NCI-H187 treated with DMSO at 0.1 percent for 48 hours (cell line): ENCODE measurements at places on chromosomes 13 and 19.
A peak's percentile ranks its signal among the peaks of the same experiment; 100 is the strongest.

DNA sequence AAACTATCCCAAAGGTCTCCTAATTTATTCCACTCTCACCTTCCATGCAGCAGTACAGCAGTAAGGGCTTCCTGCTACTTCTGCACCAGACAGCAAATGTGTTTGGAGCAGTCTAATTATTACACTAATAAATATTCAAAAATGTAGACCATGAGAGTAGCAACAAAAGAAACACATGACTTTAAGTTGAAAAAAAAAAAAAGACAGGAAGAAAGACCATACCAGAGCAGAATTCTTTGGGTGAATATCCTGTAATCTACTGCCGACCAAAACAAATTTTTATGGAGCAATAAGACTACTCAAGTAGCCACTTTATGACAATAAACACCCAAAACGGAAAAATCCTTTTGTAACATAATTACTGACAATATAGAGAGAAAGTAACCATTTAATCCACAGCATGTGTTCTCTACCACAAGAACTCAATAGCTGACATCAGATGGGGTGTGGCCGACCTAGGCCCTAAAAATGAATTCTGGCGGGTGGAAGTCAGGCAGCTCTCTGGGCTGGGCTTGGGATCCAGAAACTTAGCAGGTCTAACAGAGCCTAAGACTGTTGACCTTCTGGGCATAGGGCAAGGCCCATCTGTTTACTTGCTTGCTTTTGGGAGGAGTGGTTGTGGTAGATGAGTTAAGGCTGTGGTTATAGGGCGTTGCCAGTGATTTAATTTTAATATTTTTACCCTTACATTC is 4.6 kb downstream of the KLF12 start:
- no peak for DNase-seq

GRCh38 chr13:96075953-96076543 is 13.9 kb upstream of the HS6ST3 start:
- no peak for DNase-seq

- peak; percentile 34 for DNase-seq
Measured at GRCh38 chr13:98385606-98386005, 191.3 kb downstream of the STK24 start.

DNA sequence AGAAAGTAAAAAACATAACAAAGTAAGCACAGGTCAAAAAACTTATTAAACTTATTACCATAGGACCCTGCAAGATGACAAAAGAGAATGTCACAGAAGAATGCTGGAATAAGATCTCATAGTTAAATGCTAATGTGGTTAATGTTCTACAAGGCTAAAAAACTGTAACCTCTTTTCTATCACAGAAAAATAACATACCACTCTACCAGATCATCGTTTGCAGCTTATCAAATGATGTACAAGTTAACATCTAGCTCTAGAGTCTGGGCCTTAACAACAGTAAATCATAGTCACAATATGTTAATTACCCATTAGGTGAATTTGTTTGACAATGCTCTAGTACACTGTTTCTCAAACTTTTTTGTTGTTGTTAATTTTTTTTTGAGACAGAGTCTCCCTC is 53.0 kb downstream of the NUFIP1 start:
- no peak for DNase-seq

GRCh38 chr19:58350001-58350861 is 3.1 kb downstream of the A1BG start:
- no peak for DNase-seq

- no peak for DNase-seq
Measured at GRCh38 chr19:40314656-40315055, 29.5 kb upstream of the AKT2 start.

- no peak for DNase-seq
Measured at GRCh38 chr13:44224450-44225149, 149.0 kb upstream of the SERP2 start.

DNA sequence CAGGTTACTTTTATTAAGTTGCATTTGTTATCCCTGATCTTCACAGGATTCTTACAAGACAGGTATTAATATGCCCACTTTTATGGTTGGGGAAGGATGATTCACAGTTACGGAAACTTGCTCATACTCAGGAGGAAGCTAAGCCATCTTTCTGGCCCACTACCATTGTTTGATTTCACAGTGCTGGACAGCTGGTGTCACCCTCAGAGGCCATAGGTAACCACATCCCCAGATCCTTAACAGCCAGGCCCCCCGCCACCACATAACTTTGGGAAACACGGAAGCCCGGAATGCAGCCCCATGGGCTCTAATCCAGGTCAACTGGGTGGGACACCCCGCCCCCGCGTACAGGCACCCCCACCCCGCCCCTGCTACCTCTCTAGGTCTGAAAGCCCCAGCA is 119.7 kb downstream of the IRS2 start:
- no peak for DNase-seq

DNA sequence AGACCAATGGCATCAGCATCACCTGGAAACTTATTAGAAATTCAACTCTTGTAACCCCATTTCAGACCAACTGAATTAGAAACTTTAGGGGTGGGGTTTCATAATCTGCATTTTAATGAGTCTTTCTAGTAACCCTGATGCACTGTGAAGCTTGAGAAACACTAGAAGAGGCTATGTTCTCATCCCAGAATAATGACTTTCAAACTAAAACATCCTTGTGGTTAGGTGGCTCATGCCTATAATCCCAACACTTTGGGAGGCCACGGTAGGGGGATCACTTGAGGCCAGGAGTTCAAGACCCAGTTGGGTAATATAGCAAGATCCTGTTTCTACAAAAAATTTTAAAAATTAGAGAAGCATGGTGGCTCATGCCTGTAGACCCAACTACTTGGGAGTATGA is 402.4 kb downstream of the DLEU7 start:
- no peak for DNase-seq

DNA sequence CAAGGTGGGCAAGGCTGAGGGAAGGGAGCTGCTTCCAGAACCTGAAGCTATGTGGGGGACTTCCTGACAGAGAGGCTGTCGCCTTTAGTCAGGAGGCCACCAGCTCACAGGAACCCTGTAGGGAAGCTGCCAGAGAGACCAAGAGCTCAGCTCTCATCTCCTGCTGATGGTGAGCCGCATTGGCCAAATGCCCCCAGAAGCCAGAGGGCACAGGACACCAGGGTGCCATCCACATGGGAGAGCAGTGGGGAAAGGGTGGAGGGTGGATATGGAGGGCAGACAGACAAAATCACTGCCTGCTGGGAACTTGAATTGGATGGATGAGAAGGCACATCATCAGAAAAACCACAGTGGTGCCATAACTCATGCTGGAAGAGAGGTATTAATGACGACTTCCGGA is 36.0 kb downstream of the SERP2 start:
- no peak for DNase-seq

- DNase-seq, result no peak
Measured at GRCh38 chr19:28530406-28531035, 682.4 kb downstream of the UQCRFS1 start.

DNA sequence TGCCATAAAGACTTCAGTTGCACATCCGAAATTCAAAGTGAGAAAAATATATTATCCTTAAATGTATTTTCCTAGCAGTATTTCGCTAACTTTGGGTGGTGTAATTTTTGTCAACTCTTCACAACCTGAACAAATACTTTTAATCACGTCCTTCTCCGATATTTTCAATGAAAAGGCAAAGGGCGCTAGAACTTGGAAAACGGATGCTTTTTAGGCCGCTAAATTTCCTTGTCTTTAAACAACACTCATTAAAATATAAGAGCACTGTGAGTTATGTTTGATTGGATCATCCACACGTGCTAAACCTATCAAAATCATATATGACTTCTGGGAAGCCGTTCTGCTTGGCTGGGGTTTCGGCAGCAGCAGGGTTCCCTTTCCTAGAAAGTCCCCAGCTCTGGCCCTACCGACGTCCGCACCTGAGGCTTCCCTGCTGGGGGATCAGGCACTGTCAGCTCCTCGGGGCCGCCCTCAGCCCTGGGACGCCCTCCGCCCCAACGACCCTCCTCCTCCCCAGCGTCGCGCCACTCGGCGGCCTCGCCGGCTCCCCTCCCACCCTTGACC is 462 bp upstream of the MPHOSPH8 start:
- no peak for DNase-seq

DNA sequence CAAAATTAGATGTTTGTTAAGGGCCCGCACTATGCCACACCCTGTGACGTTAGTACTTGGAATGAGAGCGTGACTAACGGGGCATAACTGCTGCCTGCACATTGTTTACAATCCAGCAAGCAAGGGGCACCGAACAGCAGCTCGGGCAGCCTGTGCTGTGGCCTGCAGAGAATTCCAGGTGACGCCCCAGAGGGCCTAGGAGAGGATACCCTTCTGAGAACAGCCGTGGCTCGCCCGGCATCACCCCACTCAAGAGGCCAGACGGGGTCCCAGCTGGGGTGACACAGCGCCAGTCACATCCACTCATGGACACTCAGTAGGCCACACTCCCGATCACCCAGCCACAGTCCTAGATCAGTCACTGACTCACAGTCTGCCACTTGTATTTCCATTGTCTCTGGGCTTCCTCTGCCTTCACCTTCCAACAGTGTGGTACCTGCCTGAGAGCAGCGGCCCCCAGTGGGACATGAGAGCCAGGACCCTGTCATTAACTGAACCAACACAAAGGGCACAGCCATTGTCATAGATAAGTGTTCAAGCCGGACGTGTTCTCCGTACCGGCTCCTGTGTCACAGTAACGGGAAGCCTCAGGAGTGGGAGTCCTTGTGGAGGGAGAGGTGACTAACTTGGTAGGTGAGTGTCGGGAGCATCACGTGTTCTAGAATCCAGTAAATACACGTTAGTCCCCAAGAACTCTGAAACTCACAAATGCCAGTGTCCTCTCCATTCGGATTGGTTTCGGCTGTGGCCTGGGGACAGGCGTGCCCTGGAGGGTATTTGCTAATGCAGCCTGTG is 7.5 kb downstream of the ZNF331 start:
- DNase-seq, result no peak

DNA sequence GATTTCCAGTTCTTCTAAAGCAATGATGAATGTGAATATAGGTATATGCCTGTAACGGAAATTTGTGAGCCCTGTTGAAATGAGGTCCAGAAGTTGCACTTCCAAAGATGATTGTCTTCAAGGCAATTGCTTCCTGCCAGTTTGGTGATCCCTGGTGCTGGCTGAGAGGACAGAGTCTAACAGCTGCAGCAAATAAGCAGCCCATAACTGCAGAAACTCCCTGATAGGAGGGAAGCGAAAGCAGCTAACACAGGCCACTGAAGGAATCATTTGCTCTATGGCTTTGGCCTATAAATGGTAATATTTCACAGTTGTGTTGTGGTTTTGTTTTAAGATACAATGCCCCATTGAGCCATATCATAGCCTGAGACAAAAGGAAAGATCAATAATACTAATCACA is 451.5 kb upstream of the MIR17HG start:
- DNase-seq, result no peak

DNA sequence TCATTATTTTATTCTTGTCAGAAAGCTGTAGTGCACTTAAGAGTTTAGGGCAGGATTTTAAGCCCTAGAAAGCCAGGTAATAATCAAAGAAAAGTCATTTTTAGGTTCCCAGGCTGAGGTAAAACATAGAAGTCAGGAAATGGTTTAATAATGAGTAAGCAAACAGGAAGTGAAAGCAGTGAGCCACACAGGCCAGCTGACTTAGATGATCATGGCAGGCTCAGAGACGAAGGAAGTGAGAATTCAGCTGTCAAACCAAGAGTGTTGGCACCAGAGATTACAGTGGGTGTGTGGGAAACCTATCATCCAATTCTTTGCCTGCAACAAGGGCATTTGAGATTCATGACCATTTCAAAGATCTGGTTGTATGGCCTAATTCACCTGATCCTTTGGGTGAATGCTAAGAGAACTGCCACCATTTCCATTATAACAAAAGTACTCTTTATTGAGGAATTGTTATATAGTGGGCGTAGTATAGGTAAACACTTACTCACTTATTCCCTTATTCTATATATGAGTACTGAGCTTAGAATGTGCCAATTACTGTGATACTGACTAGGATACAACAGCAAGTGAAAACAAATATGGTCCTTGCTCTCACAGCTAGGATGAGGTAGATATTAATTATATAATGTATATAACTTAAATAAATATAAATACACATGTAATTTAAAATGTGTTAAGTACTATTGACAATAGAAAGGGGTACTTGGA is 103.7 kb upstream of the EDNRB start:
- no peak for DNase-seq

- DNase-seq, result peak; percentile 62
Measured at GRCh38 chr19:43527860-43528622, 1.0 kb upstream of the ETHE1 start.
